ENCODE measurements at places on chromosomes 12 and 14. TPM values are rescaled to one million over a fixed set of nuclear protein-coding genes. Genes with fewer than 3 reads are reported as not detected.

TUNAR gene
- total RNA-seq: not detected

GRCh38 chr12:22287776-22288621 is 46.5 kb downstream of the ST8SIA1 start:
- no peak overlapping the region for H3K27ac ChIP-seq
- H3K4me3 ChIP-seq: no peak overlapping the region
- no peaks in the 10 kb centered on the region for H3K27me3 ChIP-seq
- DNase-seq: peak; percentile 9
- no peaks in the 10 kb centered on the region for H3K36me3 ChIP-seq

- DNase-seq: peak; percentile 44
- peak within 1 kb of the TSS; percentile 54 for H3K4me3 ChIP-seq
- peaks cover 6% of the 10 kb centered on the region for H3K4me1 ChIP-seq
- H3K27ac ChIP-seq: no peak within 1 kb of the TSS
These were observed at the start of gene SPTB for GRCh38 chr14:64879635-64880220. Gene SPTB (minus strand): TSS chr14:64879907. CDS start chr14:64823094, 56,813 bp downstream.

PLCZ1 gene
- total RNA-seq: not detected

G2E3 gene
- 17.3 TPM for total RNA-seq

- no peak for DNase-seq
- peaks cover 5% of the 10 kb centered on the region for H3K36me3 ChIP-seq
- H3K4me3 ChIP-seq: peak overlapping the region; percentile 98
- peak overlapping the region; percentile 94 for H3K27ac ChIP-seq
- no peaks in the 10 kb centered on the region for H3K27me3 ChIP-seq
These were observed 814 bp downstream of the RAB2B start for GRCh38 chr14:21475767-21476522.

All from CD8-positive, alpha-beta memory T cell (primary cell).